ENCODE measurements at places on chromosomes 6 and 20.

- DNase-seq = no peak
Observed at GRCh38 chr20:41300886-41301285, 16.6 kb downstream of the ZHX3 start.

- no peak for DNase-seq
Observed at GRCh38 chr6:153947808-153948447, 91.1 kb upstream of the OPRM1 start.

- no peak for DNase-seq
Observed at GRCh38 chr20:50360921-50361320, 149.3 kb upstream of the PTPN1 start.

DNA sequence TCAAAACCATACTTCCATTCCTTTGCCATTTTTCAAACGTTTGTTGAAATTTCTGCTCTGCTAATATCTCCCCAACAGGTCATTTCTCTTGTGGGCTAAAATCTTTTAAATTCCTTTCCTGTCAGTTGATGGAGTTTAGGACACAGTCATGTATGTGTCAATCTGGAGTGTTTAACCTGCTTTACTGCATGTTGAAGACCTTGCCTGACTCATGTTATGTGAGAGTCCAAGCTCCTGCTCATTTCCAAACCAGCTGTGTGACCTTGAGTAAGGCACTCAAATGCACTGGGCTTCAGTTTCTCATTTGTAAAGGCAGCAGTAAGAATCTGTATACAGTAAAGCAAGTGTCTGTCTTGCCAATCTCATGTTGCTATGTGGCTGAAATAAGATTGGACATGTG is 171.9 kb upstream of the SPACA1 start:
- no peak for DNase-seq

DNA sequence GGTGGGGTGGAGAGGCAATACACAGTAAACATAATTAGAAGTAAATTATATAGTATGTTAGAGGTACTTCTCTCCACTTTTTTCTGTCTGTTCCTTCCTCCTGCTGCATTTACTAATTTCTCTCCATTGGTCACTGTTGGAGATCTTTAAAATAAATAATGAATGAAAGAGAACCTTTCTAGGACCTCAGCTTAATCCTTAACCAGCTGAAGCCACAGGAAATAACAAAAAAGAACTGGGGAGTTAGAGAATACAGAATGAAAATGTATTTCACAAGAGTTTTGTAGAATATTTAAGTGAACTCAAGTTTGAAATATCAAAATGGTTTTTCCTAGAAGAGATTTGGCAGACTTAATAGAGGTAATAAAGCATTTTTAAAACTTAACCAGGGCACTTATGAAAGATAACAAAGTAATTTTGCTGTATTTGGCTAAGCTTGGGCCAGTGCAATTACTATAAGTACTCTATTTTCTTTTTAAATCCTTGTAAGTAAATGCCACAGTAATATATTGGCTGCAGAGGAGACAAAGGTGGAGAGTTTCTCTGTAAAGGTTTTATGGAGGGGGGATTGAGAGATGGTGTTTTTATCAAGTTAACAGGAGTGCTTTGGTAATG is 405.0 kb downstream of the CDKAL1 start:
- DNase-seq = no peak

DNA sequence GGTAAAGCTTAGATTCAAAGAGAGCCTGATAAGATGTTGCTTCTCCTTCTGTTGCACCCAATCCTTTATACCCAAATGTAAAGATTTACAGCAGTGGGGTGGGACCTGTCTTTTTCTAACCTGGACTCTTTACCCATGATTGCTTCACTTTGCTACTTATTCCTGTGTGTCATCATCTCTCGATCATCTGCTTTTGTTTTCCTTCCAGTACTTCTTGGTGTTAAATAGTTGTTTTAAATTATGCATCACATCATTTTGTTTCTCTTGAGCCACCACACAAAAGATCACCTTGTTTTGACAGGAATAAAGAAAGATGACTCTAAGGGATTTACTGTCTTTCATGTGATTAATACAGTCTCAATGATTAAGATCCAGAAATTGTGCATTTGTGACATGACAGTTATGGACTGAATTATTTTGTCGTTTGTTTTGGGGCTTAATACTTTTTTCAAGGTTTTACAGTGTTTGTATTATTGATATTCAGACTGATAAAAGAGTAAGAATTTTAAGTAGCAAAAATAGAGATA is 123.1 kb downstream of the CDKAL1 start:
- DNase-seq = no peak

GRCh38 chr6:117137711-117138110 is 127.6 kb upstream of the VGLL2 start:
- DNase-seq = no peak

Measured in HS-27A (cell line).